ENCODE measurements at places on chromosomes 7 and 10.

DNA sequence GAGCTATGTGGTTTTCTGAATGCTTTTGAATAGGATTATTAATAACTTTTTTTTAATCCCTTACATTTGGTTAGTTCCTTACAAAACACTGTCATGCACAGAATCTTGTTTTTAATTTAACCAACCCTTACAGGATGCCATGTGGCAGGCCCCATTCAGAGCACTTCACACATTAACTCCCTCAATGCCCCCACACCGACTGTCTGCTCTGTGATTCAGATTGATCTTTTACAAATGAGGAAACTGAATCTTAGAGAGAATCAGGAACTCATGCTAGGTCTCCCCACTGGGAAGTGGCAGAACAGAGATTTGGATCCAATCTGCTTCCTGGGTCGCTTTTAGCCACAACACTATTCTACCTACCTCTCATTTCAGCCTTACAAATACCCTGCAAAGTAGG lies 195.8 kb upstream of the NPVF start:
- DNase-seq, result no peak

DNA sequence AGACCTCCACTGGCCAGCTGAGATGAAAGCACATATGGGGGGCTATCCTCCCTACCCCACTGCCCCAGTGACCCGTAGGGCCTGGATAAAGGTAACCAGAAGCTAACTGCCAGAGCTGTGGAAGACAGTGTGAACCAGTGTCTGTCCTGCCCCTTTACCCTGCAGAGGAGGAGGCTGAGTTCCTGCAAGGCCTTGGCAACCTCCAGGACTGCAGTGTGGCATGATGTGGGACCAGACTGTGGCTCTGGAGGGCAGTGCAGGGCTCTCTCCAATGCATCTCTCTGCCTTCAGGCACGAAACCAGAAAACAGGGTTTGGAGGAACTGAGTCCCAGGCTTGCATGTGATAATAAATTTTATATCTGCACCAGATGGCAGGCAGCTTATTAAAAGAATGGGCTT lies 93.1 kb downstream of the EPC1 start:
- no peak for DNase-seq

DNA sequence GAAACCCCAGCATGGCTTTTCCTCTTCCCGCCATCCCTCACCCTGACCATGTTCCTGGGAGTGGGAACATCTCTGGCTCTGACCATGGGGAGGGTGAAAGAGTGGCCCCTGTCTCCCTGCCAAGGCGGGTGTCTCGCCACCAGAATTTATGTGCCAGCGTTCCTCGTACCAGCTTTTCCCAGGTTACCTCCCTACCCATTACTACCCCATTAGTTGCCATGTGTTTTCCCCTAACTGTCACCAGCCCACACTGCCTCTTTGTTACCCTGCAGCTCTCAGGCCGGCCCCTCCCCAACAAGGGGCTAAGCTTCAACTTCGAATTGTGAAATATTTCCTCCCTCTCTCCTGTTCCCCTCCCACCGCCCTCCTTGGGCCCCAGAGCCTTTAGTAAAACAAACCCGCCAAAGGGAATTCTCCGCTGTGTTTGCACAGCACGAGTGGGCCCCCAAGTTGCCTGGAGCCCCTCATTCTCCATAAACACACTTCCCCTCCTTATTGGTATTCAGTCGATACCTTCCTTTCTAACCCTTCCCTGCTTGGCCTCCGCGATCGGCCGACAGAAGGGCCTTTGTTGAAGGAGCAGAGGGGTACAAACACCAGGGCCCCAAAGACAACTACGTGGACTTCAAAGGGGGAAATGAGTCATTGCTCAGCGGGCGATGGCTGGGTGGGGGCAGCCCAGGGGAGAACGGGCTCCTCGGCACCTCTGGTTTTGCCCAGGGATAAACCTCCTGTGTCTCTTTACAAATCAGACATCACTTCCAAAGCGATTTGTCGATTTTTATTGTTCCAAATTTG lies 45.5 kb downstream of the SLIT1 start:
- DNase-seq, result no peak

DNA sequence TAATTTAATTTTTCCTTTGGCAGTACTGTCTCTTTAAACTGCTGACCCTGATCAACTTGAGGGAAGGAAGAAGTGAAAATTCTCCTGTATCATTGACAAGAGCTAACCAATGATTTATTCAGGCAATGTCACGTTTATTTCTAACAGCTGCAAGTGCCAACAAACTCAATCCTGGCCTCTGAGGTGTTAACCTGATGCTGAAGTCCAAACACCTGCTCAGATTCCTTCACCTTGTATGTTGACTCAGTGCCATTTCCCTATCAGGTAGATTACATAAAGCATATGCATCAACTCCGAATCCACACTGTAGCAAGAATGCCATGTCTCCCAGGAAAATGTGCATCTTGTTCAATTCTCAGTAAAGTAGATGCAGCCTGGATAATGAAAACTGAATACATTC lies 820.0 kb downstream of the XPNPEP1 start:
- no peak for DNase-seq
